ENCODE measurements at places on chromosomes 11 and 22.
A peak's percentile ranks its signal among the peaks of the same experiment; 100 is the strongest.

DNA sequence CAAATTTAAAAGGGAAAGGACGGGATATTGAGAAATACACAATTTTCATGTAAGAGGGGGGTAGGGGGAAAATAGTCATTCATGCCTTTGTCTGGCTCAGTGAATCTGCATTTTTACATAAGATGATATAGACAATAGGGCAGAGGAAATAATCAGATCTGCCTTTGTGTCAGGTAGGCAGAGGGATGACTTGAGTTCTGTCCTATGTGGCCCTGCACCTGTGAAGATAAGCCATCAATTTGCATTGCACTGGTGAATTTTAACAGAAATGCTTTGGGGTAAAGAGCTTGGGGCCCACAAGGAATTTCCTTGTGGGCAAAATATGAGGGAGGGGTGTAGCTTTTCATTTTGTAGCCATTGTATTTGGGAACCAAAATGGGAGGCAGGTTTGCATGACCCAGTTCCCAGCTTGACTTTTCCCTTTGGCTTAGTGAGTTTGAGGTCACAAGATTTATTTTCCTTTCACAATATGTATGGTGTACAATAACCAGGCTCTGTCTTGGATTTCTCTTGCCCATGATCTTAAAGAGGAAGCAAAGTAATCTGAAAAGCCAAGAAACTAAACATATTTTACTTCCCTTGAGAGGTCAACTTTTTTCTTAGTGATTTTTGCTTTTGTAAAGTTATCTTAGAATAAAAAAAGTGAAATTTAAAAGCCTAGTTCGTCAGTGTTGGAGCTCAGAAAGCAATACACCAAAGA lies 77.7 kb upstream of the SORL1 start:
- no peak for DNase-seq

DNA sequence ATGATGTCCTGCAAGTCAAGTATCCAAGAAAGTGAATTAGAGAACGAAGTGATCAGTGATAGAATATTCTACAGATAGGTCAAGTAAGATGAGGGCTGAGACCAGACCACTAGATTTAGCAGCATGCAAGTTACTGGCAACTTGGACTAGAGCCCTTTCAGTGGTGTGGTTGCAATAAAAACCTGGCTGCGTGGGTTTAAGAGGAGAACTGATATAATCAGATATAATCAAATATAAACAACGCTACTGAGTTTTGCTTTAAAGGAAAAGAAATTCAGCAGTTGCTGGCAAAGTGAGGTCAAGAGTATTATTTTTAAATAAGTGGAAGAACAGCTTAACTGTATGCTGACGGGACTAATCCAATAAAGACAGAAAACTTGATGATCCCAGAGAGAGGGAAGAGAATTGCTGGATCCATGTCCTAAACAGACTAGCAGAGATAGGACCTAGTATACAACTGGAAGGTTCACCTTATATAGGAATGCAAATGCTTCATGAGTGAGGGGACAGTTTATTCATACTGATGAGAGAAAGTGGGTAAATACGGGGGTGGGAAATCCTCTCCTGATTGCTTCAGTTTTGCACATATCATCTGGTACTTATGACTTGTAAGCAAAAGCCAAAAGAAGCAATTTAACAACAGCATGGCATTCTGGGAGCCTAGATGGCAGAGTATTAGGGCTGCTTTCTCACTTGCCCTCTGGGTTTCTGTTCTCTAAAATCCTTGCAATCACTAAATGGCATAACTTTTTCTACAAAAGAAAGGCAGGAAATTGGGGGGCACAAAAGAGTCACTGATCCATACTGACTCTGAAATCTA lies 146.2 kb downstream of the RBFOX2 start:
- DNase-seq: no peak

GRCh38 chr22:22158207-22158816 lies 86.3 kb upstream of the VPREB1 start:
- no peak for DNase-seq

- no peak for DNase-seq
These were observed 1206.3 kb upstream of the CNTN5 start for GRCh38 chr11:97814325-97814959.

DNA sequence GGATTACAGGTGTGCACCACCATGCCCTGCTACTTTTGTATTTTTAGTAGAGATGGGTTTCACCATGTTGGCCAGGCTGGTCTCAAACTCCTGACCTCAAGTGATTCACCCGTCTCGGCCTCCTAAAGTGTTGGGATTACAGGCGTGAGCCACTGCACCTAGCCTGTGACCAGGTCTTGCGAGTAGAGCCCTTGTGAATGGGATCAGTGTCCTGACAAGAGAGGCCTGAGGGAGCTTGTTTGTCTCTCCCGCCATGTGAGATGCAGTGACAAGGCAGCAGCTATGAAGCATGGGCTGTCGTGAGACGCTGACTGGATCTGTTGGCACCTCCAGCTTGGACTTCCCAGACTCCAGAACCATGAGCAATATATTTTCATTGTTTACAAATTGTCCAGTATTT lies 69.3 kb downstream of the LRRC32 start:
- no peak for DNase-seq

- DNase-seq: peak; percentile 22
These were observed 486 bp downstream of the PCNX3 start for GRCh38 chr11:65615950-65616574.

GRCh38 chr11:128551611-128552335 lies 35.6 kb downstream of the ETS1 start:
- no peak for DNase-seq

DNA sequence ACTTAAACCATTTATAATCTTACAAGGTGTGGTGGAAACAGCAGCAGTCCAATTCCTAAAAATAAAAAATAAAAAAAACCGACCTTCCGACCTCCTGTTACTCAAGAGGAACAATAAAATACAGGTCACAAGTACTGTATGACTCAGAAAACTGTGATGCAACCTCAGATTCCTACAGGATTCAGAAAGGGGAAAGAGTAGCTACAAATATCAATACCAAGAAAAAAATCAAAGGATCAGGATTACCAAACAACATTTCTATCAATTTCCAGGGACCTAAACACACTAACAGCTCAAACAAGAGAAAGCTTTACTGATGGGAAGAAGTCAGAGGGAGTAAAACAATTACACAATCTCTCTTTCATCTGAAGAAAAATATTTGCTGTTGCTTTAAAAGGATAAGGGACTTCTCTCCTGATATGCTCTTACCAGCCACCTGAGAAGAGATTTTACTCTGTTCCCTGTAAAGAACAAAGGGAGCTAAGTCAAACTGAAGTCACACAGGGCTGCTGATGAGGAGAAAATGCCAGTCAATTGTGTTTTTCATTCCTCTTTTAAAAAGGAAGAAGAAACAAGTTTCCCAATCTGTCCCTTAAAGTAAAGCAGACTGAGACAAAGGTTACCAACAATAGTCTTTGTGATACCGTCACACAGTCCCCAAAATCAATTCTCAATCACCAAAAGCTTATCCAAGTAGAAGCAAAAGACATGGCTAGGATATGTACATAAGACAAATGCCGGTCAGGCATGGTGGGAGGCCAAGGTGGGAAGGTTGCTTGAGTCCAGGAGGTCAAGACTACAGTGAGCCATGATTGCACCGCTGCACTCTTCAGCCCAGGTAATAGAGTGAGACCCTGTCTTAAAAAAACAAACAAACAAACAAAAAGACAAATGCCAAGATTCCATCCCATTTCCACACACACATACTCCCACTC lies 39.3 kb downstream of the AMBRA1 start:
- peak; percentile 77 for DNase-seq

- no peak for DNase-seq
These were observed 18.3 kb upstream of the RAC2 start for GRCh38 chr22:37262346-37262745.

GRCh38 chr22:19289475-19290161 lies 1.9 kb downstream of the CLTCL1 start:
- DNase-seq: peak; percentile 67

DNA sequence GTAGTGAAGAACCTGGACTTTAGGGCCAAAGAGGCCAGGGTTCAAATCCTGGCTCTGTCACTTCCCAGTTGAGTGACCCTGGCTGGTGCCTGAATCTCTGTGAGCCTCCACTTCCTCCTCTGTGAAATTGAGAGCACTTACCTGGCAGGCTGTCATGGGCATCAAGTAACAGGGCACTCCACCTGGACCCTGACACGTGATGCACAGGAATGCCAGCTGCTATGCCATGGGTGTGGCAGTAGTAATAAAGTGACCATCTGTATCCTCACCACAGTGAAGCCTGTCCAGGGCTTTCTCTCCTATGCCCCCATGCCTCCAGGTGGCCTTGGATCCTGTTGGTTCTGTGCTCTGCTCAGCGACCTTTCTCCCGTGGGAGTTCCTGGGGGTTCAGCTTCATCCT lies 29.8 kb upstream of the PPP6R3 start:
- DNase-seq: no peak

DNA sequence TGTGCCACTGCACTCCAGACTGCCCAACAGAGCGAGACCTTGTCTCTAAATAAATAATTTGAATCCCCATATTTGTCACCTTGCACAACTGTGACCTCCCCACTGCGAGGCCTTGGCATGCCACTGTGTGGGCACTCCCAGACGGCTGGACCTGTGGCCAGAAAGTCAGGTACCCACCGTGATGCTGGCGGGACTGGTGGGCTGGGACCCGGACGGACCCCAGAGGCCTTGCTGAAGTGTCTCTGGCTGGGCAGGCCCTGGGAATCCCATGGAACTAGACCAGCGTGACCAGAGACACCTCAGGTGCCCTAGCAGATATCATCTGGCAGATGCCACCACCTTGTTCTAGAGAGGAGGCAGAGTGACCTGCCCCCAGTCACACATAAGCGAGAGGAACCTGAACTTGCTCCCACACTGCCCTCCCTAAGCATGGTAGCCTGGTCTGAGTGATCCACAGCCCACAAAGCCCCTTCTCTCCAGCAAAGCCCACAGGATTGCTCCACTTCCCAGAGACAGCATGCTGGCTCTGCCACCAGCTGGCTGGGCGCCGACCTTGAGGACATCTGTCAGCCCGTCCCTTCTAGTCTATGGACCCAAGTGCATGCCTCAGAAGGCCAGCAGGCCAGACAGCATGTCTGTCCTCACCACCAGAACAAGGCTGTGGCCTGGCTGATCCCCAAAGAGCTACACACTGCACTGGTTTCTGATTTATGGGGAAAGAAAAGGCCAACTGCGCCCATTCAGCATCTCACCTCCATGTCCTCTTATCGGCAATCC lies 9.5 kb downstream of the MACROD1 start:
- DNase-seq: no peak

DNA sequence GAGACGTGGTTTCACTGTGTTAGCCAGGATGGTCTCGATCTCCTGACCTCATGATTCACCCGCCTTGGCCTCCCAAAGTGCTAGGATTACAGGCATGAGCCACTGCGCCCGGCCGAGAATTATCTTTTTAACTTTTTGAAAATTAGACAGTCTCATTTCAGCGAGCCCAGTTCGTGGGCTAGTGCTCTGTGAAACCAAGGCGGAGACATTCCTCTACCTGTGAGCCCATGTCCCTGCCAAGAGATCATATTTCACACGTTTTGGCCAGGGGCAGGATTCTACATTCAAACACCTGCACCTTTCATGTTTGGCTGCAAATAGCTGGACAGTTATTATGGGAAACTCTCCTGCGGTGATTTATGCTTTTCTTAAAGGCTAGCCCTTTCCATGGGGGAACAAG lies 60.3 kb downstream of the IRAG1 start:
- no peak for DNase-seq

GRCh38 chr11:95239871-95240649 lies 9.1 kb upstream of the SESN3 start:
- DNase-seq: no peak

DNA sequence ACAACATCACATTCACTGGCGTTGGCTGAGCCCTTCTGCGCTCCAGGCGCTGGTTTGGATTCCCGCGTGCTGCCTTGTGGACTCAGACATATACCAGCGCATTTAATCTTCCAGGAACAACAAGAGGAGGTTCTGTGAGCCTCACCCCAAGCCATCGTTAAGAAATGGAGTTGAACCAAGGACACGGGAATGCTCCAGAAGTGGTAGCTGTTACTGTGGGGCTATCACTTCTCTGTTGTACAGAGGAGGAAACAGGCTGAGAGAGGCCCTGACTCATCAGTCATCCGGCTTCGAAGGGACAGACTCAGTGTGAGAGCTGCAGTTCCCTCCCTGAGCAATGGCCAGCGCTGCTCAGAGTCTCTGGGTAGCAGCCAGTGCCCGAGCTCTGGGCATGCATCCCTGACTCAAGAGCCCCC lies 291.3 kb downstream of the TBC1D22A start:
- DNase-seq: no peak

DNA sequence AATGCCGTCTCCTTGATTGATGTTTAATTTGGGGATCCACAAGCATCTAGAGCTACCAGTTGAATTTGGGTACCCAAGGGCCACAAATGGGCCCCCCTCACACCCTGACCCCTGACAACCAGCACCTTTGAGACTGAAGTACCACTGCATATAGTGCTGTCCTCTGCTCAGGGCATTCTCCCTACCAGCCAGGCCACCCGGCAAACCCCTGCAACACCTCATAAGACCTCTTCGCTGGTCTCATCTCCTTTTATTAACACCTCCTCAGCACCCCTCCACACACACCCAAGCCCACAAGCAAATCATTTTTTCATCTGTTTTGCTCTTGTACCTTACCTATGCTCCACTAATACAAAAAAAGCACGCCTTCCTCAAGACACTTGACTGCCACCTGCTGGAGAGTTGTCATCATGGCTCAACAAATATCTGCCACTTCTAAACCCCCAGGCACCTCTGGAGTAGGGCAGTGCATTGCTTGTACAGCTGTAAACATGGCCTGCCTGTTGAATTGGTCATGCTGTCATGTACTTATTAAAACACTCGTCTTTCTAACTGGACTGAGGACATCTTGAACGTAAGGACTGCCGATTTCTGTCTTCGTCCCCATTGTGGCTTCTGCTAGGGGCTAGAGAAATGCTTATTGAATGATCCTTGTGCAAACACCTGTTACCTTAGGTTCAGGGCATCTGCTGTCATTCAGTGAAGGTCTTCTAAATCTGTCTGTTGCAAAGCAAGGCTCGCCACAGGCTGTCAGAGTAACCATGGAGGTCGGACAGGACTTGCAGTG lies 66.5 kb downstream of the BMAL1 start:
- peak; percentile 84 for DNase-seq

All from SK-MEL-5 (cell line).